ENCODE measurements at places on chromosomes 3 and 15. TPM values are rescaled to one million over a fixed set of nuclear protein-coding genes. Genes with fewer than 3 reads are reported as not detected.

Gene DGKG
- total RNA-seq: 1.3 TPM

Gene WDR72
- not detected for total RNA-seq

Gene CCDC9B
- total RNA-seq: 0.65 TPM

Gene FAM81A
- 0.26 TPM for total RNA-seq

Gene ROBO2
- not detected for total RNA-seq

Gene GALNT15
- not detected for total RNA-seq

Gene CIAO2A
- 95.5 TPM for total RNA-seq

Gene EFCC1
- 0.39 TPM for total RNA-seq

Gene FBXL22
- 0.69 TPM for total RNA-seq

Gene GP9
- total RNA-seq: not detected

Gene HEG1
- 6.4 TPM for total RNA-seq

Gene LPP
- total RNA-seq: 40.6 TPM

Gene SMCO1
- total RNA-seq: not detected

Gene NUP210
- total RNA-seq: 117 TPM

Gene OSTN
- total RNA-seq: not detected

Gene SLC12A1
- total RNA-seq: not detected

Gene OXTR
- total RNA-seq: 0.91 TPM

Gene RPS17
- 2,882 TPM for total RNA-seq

Gene LYZL4
- total RNA-seq: not detected

Gene PAQR9
- total RNA-seq: not detected

Gene PLS1
- total RNA-seq: 5.4 TPM

Gene TRANK1
- total RNA-seq: 12.0 TPM

Gene SPESP1
- total RNA-seq: 1.3 TPM

Gene CYP1A2
- not detected for total RNA-seq

Gene STARD5
- 9.2 TPM for total RNA-seq

Gene ALDH1L1
- 0.18 TPM for total RNA-seq

Gene DPPA4
- total RNA-seq: 1.5 TPM

Gene TMEM158
- total RNA-seq: not detected

Gene SCN11A
- 0.07 TPM for total RNA-seq

Gene CIB2
- total RNA-seq: 0.91 TPM

Gene TGM5
- total RNA-seq: not detected

Gene CHRD
- total RNA-seq: 0.23 TPM

Gene AMIGO3
- total RNA-seq: not detected

All from activated CD4-positive, alpha-beta T cell treated with anti-CD3 and anti-CD28 coated beads for 36 hours (primary cell).